ENCODE measurements at places on chromosomes 11 and 22. TPM values are rescaled to one million over a fixed set of nuclear protein-coding genes. Genes with fewer than 3 reads are reported as not detected.

SELENOM gene
- total RNA-seq: 89.0 TPM

CARD16 gene
- 74.0 TPM for total RNA-seq

TKFC gene
- total RNA-seq: 32.1 TPM

SCGB1C1 gene
- not detected for total RNA-seq

AQP11 gene
- total RNA-seq: 0.61 TPM

NELL1 gene
- not detected for total RNA-seq

TMA7B gene
- 0.69 TPM for total RNA-seq

CNTN5 gene
- total RNA-seq: not detected

DDI1 gene
- not detected for total RNA-seq

MRGPRE gene
- total RNA-seq: not detected

SAA1 gene
- 13.3 TPM for total RNA-seq

HSPB2 gene
- 9.2 TPM for total RNA-seq

MYBPC3 gene
- 0.96 TPM for total RNA-seq

CDC42BPG gene
- 20.9 TPM for total RNA-seq

MS4A7 gene
- 184 TPM for total RNA-seq

BDNF gene
- total RNA-seq: 4.3 TPM

Measured in upper lobe of right lung (tissue), 1 donor.